ENCODE measurements at places on chromosomes 2 and 18. TPM values are rescaled to one million over a fixed set of nuclear protein-coding genes. Genes with fewer than 3 reads are reported as not detected.

ETAA1 gene
- total RNA-seq = 12.8 TPM

HAAO gene
- 0.41 TPM for total RNA-seq

DNA sequence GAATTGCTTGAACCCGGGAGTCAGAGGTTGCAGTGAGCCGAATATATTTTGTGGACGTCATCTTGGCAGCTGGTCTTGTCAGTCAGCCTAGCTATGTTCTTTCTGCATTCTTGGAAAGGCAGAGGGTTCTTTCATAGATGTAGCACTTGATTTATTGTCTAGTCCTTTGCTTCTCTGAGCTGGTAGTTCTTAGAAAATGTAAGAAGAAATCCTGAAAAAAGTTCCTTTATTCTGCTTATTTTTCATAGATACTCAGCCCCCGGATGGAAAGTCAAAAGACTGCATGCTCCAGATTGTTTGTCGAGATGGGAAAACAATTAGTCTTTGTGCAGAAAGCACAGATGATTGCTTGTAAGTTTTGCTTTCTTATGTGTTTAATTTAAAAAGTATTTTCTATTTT, 21.3 kb downstream of the PLEKHB2 start:
- no peaks in the 10 kb centered on the region for H3K27me3 ChIP-seq
- H3K4me3 ChIP-seq = no peak overlapping the region
- H3K4me1 ChIP-seq = peaks cover 5% of the 10 kb centered on the region
- no peak overlapping the region for H3K27ac ChIP-seq
- DNase-seq = no peak

GRCh38 chr2:68404164-68404563, 39.1 kb downstream of the PLEK start:
- DNase-seq = no peak
- no peak overlapping the region for H3K4me3 ChIP-seq
- H3K27me3 ChIP-seq = peaks cover 17% of the 10 kb centered on the region
- H3K4me1 ChIP-seq = no peaks in the 10 kb centered on the region
- H3K36me3 ChIP-seq = no peaks in the 10 kb centered on the region
